Tibial nerve (tissue), 4 donors: ENCODE measurements at places on chromosomes 11 and 22.
A peak's percentile ranks its signal among the peaks of the same experiment; 100 is the strongest.

DNA sequence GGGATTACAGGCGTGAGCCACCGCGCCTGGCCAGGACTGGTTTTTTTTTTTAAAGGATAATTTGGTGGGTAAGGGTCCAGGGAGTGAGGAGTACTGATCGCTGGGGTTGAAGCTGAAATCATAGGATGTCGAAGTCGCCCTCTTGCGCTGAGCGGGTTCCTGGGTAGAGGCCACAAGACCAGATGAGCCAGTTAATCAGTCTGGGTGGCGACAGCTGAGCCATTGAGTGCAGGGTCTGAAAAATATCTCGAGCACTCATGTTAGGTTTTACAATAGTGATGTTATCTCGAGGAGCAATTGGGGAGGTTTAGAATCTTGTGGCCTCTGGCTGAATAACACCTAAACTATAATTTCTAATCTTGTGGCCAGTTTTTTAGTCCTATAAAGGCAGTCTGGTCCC is 7.8 kb downstream of the APOL5 start:
- DNase-seq, result no peak

DNA sequence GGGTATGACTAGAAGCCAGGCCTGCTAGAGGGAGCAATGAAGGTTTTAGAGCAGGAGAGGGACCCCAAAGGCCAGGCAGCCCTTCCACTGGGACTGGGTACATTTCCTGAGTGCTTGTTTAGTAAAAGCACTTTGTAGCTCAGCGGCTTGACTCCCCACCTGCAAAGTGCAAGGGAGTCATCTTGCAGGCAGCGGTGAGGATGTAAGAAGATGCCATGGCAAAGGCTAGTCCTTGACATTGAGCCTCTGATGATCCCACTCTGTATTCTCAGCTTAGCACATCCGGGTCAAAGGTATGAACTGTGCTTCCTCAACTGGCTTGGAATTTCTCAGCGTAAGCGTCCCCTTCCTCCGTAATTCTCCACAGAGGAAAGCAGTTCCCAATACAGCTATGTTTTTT is 3.1 kb upstream of the UBE2L3 start:
- no peak for DNase-seq

DNA sequence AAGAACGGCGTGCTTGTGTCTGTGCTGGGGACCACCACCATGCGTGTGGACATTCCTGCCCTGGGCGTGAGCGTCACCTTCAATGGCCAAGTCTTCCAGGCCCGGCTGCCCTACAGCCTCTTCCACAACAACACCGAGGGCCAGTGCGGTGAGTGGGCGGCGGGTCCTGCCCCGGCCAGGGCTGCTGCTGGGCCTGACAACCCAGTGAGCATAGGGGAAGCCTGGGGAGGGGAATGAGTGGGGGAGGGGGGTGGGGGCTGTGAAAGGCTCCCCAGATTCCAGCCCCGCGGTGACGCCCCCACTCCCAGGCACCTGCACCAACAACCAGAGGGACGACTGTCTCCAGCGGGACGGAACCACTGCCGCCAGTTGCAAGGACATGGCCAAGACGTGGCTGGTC is 31.9 kb downstream of the MUC5B start:
- DNase-seq, result no peak

DNA sequence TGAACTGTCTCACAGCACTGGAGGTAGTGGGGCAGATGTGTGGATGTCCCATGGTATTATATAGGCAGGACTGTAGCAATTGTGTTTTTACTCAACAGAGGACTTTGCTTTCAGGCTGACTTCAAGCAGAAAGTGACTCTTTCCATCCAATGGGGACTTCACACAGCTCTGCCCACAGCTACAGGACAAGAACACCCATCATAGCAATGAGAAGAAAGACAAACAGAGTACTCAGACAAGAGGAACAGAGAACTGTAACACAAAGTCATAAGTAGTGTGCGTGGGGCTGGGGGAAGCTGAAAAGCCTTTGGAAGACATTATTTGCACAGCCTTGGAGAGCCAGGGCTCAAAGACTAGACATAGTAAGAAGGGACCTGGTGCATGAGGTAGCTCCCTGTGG is 70.3 kb downstream of the CCDC81 start:
- DNase-seq, result no peak

DNA sequence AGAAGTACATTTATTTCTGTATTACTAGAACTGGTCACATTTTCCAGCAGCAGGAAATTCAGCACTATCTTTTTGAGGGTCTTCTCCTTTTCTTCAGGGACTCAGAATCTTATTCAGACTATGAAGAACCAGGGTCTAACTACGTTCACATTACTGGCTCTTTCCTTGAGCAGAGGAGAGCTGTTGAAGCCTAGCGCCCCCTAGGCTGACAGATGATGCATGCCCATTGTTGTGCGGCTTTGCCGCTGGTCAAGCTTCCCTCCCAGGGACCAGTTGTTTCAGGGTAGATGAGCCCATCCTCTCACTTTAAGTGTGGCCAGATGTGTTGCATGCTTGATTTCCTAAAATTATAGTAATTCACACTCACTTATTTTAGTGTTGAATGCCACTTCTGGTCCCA is 168.2 kb upstream of the PDGFD start:
- DNase-seq, result no peak

GRCh38 chr11:131392528-131393255 is 22.3 kb downstream of the NTM start:
- DNase-seq, result no peak

DNA sequence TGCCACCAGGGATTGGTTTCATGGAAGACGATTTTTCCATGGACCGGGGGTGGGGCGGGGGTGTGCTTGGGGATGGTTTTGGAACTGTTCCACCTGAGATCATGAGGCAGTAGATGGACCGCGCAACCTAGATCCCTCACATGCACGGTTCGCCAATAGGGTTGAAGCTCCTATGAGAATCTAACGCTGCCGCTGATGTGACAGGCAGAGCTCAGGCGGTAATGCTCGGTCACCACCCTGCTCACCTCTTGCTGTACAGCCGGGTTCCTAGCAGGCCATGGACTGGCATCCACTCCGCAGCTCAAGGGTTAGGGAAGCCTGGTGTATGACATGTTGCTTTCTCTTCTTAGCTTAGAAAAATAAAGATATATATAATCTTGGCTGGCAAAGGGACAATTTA is 22.0 kb downstream of the RBX1 start:
- DNase-seq, result no peak

DNA sequence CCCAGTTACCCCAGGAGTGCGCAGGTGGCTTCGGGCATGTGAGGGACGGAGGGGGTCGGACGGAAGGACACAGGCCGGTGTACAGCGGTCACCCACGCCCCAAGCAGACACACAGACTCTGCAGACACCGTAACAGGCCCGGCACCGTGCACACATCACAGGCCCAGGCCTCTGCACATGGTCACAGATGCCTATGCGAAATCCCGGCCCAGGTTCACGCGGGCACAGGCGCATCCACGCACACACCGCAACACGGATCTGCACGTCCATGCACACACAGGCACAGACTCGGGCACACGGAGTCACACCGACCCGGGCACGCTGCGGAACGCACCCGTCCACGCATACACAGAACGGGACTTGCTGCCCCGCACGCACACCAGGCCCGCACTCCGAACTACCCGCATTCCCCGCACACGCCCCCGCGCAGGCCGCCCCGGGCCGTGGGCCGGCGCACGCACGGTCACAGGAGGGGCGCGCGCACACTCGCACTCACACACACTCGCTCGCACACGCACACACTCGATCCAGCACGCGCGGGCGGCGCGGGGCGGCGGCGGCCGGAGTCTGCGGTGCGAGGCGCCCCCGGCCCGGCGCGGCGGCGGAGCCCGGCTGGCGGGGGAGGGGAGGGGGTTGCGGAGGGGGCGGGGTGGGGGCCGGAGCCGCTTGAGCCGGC is at the start of gene MGAT3:
TSS of gene MGAT3 (plus strand) at position 491 of the 676 bp plus-strand sequence. CDS start 30,336 bp downstream, outside the sequence.
- DNase-seq, result no peak

GRCh38 chr11:68036717-68037239 is 2.0 kb upstream of the TCIRG1 start:
- no peak for DNase-seq

DNA sequence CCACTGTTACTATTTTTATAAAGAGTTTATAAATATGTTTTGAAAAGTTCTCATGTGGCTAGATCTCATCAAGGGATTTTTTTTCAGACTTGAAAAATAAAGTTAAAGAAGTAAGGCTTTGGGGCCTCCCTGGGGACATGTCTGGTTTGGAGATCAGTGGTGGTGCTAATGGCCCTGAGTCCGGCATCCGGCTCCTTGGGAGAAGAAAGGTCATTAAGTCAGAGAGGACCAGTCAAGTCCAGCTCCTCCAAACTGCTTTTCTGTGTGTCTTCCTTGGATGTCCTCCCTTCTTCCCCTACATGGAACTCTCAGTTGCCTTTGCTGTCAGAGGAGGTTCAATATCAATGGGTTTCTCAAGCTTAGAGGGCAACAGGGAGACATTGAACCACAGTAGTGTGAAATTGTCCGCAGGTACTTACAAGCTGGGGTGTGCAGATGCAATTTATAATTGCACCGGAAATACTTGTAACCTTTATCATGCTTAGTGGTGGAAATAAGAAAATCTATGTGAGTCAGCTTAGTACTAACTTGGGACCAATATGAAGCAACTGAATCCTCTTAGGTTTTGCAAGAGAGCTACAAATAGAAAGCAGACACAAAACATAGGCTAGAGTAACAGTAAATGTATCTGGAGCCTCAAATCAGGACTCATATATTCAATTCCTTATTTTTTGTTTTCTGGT is 144.3 kb downstream of the TEAD1 start:
- no peak for DNase-seq

- no peak for DNase-seq
Observed at GRCh38 chr11:120649316-120649715, 137.8 kb downstream of the GRIK4 start.

DNA sequence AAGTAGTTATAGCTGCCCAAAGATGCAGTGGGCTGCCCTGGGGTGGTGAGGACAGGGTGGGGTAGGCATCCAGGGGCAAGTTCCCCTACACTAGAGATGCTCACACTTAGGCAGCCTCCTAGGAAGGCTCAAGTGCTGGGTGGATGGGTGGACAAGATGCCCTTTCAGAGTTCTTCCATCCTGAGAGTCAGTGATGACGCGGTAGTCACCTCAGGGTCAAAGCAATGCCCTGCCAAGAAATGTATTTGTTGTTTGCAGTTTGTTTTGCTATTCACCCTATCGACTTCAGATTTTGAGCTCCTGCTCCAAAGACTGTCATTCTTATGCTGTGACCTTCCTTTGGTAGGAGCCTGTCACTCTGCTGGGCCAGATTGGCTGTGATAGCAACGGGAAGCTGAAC is 18.9 kb downstream of the POLA2 start:
- DNase-seq, result no peak

DNA sequence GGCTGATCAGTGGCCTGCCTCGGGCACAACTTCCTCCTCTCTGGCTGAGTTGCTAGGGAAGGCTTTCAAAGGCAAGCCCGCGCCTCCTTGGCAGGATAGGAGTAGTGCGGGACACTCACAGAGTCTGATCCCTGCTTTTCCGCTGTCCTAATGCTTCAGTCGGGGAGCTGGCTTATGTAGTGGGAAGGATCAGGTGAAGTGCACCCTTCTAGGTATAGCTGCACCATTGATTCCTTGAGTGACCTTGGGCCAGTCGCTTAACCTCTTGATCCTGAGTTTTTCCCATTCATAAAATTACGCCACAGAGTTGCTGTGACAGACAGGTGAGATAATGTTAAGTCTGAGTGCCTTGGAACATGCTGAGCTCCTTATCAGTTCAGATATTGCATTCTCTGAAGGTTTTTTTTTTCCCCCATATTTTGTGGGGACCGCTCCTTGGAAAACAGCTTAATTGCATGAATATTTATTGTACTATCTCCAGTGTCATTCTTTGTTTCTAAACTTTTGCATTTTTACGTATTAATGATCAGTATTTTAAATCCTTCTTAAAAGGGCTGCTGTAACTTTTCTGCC is 961 bp downstream of the IPO7 start:
- peak; percentile 14 for DNase-seq

DNA sequence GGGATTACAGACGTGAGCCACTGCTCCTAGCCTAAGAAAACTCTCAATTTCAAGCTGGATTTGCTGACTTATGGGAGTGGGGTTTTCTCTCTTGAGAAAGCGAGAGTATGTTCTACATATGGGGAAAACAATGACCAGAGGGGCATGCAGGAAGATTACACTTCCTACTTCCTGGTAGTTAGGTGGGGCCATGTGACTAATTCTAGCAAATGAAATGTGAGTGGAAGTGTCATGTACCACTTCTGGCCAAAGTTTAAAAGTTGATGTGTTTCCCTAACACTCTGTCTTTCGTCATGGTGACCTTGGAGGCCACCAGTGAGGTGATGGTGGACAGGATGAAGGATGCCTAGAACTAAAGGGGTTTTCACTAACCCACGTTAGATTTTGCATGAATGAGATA is 50.5 kb downstream of the PARVG start:
- no peak for DNase-seq

DNA sequence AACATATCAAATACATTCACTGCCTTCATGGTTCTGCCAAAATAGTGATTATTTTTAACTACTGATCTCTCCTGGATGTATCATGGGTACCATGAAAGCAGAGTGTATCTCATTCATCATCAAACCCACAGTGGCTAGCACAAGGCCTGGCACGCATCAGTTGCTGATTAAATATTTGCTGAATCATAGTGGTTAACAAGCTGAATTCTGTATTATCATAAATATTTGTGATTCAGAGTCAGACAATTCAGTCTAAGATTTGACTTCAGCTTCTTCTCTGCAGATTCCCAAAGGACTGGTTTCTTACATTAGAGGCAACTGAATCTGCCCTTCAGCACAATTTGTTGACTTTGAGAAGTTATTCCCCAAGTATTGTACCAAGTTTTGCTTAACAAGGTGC is 715.8 kb upstream of the LRRC4C start:
- no peak for DNase-seq

GRCh38 chr22:48146426-48146825 is 1384.0 kb downstream of the TBC1D22A start:
- DNase-seq, result no peak

- DNase-seq, result no peak
Observed at GRCh38 chr22:50621948-50622722, 5.8 kb downstream of the ARSA start.

- DNase-seq, result no peak
Observed at GRCh38 chr11:110455718-110456117, 26.0 kb downstream of the FDX1 start.

DNA sequence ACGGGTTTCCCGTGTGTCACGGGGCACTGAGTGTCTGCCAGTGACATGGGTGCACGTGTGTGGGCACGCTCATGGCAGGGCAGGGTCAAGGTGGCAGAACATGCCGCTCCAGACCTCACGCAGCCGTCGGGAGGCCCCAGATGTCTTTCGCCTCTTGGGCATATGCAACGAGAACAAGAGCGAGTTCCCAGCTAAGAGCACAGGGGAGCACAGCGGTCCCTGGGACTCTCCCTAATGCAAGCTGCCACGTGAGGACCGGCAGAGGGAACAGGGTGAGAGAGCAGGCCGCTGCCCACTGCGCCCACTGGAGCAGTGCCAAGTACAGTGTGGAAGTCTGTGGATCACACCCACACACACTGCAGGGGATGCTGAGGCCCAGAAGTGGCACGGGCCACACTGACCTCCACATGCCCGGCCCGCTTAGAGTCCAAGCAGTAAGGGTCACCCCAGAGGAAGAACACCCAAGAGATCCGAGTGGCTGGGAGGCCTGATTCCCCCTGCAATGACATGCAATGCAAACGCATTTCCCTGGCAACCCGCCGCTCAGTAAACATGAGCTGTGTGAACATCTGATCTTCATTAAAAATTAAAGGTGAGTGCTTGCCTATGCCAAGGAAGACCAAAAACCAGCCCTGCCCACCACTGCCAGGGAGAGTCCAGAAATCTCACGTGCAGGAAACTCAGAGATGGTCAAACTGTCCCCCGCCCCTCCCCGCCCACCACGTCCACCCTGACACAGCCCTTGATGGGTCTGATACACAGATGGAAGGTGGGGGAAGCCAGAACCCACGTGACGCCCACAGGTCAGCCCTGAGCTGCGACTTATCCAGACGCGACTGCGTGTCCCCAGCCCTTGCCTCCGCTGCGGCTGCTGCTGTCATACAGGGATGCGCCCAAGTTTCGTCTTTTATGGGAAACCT is 11.7 kb downstream of the CERK start:
- DNase-seq, result no peak
